ENCODE measurements at places on chromosomes 6 and 20. TPM values are rescaled to one million over a fixed set of nuclear protein-coding genes. Genes with fewer than 3 reads are reported as not detected.

Gene EEF1A2
- 27.4 TPM for total RNA-seq

DNA sequence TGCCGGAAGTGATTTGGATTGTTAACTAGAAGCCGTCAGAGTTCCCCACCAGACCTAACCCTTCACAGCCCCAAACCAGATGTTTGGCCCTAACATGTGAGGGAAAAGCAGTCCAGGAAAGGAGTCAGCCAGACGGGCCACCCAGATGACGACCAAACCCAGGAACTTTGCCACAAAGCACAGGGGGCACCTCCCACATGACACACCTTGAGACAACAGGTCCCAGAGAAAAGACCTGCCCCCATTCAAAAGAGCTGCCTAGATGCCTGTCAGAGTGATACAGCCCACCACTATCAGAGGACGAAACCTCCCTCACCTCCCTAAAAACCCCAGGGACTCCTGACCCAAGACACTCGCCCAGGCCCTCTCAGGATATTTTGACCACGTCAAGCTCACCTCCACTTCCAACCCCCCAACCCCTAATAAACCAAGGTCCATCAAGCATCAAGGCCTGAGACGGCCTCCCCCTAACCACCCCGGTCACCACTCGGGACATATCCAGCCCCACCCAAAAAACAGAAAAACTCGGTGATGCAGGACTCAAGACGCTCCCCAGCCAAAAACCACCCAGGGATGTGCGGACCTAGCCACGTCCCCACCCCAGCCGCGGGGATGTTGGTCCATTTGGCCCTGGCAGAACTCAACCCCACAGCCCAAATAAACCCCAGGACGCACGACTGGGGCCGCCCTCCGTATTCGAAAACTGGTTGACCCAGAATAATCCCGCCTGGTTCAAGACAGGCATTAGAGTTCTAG is 662 bp downstream of the ZNF343 start:
- H3K27ac ChIP-seq: no peak overlapping the region
- no peaks in the 10 kb centered on the region for H3K4me1 ChIP-seq
- H3K36me3 ChIP-seq: no peaks in the 10 kb centered on the region
- DNase-seq: no peak

- H3K36me3 ChIP-seq: peaks cover 19% of the 10 kb centered on the region
- DNase-seq: peak; percentile 59
- no peak overlapping the region for H3K27ac ChIP-seq
- H3K4me3 ChIP-seq: no peak overlapping the region
- no peaks in the 10 kb centered on the region for H3K4me1 ChIP-seq
Observed at GRCh38 chr20:46128310-46129151, 10.4 kb downstream of the CD40 start.

Gene JAG1
- total RNA-seq: 54.0 TPM

Gene LCA5
- total RNA-seq: 2.3 TPM

DNA sequence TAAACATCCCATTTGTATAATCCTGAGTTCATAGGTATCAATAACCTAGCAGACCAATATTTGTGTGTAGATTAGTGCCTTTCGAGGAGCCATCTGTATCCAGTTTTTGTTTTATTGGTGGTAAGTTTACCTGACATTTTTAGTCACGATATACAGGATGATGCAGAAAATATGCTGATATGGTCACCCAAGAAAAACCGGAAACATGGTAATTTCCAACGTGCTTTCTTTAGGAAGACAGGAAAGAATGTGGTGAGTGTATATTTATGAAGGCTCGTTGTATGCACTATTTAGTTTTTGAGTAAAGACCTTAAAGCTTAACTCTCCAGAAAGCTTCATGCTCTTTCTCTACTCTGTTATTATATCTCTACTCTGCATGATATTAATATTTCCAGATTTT is 180.2 kb upstream of the PHACTR1 start:
- H3K27ac ChIP-seq: no peak overlapping the region
- H3K4me3 ChIP-seq: no peak overlapping the region
- no peaks in the 10 kb centered on the region for H3K27me3 ChIP-seq
- H3K4me1 ChIP-seq: no peaks in the 10 kb centered on the region

Gene NKX2-2
- total RNA-seq: 0.11 TPM

Gene C20orf204
- 1.3 TPM for total RNA-seq

- H3K36me3 ChIP-seq: no peaks in the 10 kb centered on the region
- no peak overlapping the region for H3K4me3 ChIP-seq
- no peak for DNase-seq
Observed at GRCh38 chr20:36303020-36303595, 3.0 kb upstream of the DLGAP4 start.

DNA sequence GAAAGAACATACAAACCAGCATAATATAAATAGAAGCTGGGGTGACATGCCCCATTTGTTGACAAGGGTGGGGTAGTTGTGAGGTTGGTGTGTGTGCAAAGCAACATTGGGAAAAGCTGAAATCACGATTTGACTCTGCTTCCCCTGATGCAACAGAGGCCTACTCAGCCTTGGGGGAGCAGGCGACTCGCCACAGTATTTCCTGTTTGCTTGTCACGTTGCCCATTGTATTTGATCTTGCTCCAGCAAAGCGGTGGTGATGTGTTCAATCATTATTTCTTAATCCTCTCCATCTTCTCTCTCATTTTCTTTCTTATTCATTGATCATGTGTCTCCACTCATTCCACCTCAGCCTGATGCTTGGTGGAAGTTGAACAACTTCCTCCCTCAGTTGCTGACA is 165.8 kb upstream of the CITED2 start:
- no peaks in the 10 kb centered on the region for H3K27me3 ChIP-seq
- no peaks in the 10 kb centered on the region for H3K4me1 ChIP-seq
- H3K36me3 ChIP-seq: no peaks in the 10 kb centered on the region
- DNase-seq: no peak
- no peak overlapping the region for H3K27ac ChIP-seq

Gene CRISP2
- not detected for total RNA-seq

DNA sequence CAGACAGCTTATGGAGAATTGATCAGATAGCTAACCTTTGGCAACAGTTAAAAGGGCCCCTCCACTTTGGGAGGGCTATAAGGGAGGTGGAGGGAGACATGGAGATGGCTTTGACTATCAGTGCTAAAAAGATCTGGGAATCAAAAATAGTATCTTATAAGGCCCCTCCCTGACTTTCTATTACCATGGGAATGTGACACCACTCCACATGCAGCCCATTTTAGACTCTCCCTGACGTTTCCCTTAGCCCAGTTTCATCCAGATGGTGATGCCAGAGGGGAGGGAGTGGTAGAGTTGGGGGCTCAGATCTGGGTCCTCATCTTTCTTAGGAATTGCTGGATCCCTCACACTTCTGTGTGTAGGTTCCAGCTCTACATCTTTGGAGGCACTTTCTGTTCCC is 200.0 kb upstream of the DTNBP1 start:
- H3K27me3 ChIP-seq: no peaks in the 10 kb centered on the region
- no peak overlapping the region for H3K4me3 ChIP-seq
- no peaks in the 10 kb centered on the region for H3K4me1 ChIP-seq
- no peak for DNase-seq
- H3K36me3 ChIP-seq: no peaks in the 10 kb centered on the region

- no peaks in the 10 kb centered on the region for H3K4me1 ChIP-seq
- H3K27me3 ChIP-seq: peaks cover 5% of the 10 kb centered on the region
- DNase-seq: peak; percentile 24
- H3K36me3 ChIP-seq: no peaks in the 10 kb centered on the region
- no peak overlapping the region for H3K27ac ChIP-seq
- H3K4me3 ChIP-seq: no peak overlapping the region
Observed at GRCh38 chr20:3658019-3658715, 5.0 kb downstream of the GFRA4 start.

Gene C6orf163
- 1.4 TPM for total RNA-seq

DNA sequence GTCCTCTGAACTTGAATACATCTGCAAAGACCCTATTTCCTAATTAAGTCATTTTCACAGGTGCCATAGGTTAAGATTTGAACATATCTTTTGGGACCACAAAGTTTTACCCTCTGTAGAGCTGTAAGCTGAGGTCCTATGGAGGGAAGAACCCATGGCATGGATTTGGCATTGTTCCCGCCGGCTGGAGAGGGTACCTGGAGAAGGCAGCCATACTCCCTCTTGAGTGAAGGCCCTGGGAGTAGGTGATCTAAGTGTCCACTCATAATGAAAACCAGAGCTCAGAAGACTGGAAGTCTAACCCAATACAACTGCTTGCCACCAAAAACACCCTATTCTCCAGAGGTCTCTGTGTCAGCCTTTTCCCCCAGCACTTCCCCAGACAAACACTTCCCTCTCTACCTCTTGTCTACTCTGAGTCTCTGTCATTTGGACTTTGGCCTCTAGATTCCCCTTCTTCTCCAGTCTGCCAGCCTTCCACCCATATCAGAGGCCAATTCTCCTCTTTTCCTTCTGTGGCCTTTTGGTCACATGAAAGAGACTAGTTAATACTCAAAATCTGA is 363.9 kb downstream of the MAFB start:
- no peaks in the 10 kb centered on the region for H3K36me3 ChIP-seq
- no peak for DNase-seq
- H3K4me1 ChIP-seq: no peaks in the 10 kb centered on the region
- H3K4me3 ChIP-seq: no peak overlapping the region

GRCh38 chr6:132843316-132844035 is 29.1 kb downstream of the RPS12 start:
- H3K27me3 ChIP-seq: no peaks in the 10 kb centered on the region
- H3K4me3 ChIP-seq: no peak overlapping the region
- no peak for DNase-seq
- H3K4me1 ChIP-seq: peaks cover 2% of the 10 kb centered on the region
- H3K27ac ChIP-seq: no peak overlapping the region

Gene TNF
- not detected for total RNA-seq

GRCh38 chr20:11098888-11099287 is 425.1 kb upstream of the JAG1 start:
- DNase-seq: no peak
- no peaks in the 10 kb centered on the region for H3K36me3 ChIP-seq
- no peak overlapping the region for H3K27ac ChIP-seq
- H3K4me3 ChIP-seq: no peak overlapping the region

DNA sequence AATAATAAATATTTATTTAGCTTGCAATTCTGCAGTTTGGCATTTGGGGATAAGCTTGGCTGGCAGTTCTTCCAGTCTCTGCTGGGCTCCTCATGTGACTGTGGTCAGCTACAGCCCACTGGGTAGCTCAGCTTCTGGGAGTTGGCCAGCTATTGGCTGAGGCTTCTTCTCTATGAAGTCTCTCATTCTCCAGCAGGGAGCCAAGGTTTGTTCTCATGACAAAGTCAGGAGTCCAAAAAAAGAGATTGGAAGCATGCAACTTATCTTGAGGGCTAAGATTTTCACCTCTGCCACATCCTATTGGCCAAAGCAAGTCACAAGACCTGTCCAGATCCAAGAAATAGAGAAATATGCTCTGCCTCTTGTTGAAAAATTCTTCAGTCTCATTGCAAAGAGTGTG is 94.6 kb downstream of the SNAP25 start:
- no peak for DNase-seq
- H3K36me3 ChIP-seq: peaks cover 23% of the 10 kb centered on the region
- H3K4me3 ChIP-seq: no peak overlapping the region
- H3K27ac ChIP-seq: no peak overlapping the region

Gene ATG5
- total RNA-seq: 37.2 TPM

Gene GGTLC1
- total RNA-seq: not detected

- H3K27ac ChIP-seq: no peak overlapping the region
- DNase-seq: no peak
- no peaks in the 10 kb centered on the region for H3K4me1 ChIP-seq
Observed at GRCh38 chr6:145562771-145563615, 172.3 kb downstream of the EPM2A start.

All from H9 (cell line).